ENCODE measurements at places on chromosomes 3 and 15.
A peak's percentile ranks its signal among the peaks of the same experiment; 100 is the strongest.

GRCh38 chr3:4900298-4900697 lies 78.9 kb upstream of the BHLHE40 start:
- no peak for DNase-seq

GRCh38 chr3:16449369-16449768 lies 64.1 kb downstream of the RFTN1 start:
- DNase-seq, result no peak

DNA sequence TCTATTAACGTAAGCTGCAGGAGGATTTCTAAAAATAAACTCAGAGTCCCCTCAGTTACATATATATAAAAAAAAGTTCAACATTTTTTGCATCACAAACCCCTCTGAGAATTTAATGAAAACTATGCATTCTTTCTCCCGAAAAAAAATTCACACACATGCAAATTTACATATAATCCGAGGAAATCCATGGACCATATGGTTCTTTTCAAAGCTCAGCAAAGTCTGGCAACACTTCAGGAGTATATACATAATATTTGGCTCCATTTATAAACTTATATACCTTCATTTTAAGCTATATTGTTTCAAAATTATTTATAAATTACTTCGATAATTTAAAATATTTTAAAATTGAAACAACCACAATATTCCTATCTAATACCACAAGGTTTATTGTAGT lies 140.7 kb upstream of the PLXND1 start:
- no peak for DNase-seq

- DNase-seq, result no peak
Measured at GRCh38 chr15:38130205-38130567, 122.5 kb upstream of the SPRED1 start.

GRCh38 chr15:52180851-52181450 lies 10.2 kb downstream of the GNB5 start:
- DNase-seq, result no peak

DNA sequence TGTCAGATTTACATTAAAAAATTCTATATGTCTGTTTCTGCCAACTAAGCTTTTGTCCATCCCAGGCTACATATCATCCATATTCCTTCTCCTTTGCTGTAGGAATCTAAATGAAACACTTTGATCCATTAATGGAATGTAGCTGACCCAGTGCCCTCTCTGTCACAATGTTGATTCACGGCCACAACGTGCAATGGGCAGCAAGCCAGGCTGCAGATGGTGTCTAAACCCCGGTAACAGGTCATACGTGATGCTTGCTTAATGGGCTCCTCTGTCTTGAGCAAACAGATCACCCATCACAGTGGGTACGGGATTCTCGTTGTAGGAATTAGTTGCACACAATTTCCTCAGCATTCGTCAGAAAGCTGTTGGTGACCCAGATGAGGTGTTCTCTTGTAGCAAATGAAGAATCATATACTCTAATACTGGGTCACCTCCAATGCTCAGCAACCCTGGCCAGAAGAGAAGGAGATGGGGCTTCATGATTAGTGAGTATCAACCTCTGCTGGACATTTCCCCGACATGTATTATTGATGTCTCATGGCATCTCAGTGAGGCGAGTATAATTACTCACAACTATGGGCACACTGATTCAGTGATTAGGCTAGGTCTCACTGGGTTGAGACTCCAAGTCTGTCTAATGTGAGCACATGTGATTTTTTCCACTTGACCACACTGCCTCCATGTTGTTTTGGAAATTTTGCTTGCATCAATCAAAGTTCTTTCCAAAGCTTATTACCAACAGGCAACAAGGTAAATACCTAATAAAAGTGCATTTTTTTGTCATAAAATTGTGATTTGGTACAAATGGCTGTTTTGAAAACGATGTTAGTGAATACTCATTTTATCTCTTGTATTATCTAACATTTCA lies 12.9 kb upstream of the DCBLD2 start:
- DNase-seq, result no peak

DNA sequence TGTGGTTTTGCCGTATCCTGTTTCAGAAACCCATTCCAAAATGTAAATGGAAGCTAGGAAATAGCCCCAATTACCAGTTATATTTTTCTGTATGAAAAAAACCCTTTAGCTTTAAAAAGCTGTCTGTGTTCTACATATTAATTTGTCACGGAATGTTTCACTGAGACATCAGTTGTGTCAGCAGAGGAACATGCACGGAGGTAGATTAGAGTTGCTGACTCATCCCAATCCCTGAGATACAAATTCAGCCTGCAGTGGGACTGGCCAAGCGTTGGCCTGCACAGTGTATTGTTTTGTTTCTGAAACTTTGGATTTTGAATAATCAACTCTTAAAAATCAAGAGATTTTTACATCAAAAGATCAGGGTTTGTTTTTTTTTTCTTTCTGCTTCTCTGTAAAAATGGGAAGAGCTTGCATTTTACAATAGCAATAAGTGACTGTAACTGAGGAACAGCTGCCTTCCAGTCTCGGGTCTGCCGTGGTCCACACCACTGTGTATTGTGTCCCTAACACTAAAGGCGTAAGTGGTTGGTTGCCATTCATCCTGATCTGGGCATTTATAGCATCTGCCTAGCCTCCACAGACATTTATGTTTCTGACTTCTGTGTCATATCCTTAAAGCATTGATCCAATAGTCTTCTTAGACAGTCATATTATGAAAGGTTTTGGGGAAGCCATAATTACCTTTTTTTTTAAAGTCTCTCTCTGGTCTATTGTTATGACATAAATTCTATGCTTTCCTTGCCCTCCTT lies 218.1 kb downstream of the ADAMTSL3 start:
- DNase-seq, result no peak

DNA sequence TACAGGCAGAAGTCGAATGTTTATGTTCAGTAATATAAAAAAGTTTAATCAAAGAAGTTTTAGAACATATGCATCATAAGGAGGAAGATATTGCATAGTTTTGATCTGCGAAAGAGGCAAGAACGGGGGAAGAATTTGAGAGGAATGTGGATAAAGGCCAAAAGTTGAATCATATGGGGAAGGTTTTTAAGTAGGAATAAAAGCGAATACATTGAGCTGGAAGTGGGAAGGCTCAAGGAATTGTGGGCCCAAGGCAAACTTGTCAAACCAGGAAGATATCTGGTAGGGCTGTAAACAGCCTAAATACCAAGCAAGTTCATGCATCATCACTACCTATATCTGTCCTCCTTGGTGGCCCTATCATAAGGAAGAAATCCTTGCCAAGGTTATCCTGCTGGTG lies 186.9 kb downstream of the MAGI1 start:
- no peak for DNase-seq

DNA sequence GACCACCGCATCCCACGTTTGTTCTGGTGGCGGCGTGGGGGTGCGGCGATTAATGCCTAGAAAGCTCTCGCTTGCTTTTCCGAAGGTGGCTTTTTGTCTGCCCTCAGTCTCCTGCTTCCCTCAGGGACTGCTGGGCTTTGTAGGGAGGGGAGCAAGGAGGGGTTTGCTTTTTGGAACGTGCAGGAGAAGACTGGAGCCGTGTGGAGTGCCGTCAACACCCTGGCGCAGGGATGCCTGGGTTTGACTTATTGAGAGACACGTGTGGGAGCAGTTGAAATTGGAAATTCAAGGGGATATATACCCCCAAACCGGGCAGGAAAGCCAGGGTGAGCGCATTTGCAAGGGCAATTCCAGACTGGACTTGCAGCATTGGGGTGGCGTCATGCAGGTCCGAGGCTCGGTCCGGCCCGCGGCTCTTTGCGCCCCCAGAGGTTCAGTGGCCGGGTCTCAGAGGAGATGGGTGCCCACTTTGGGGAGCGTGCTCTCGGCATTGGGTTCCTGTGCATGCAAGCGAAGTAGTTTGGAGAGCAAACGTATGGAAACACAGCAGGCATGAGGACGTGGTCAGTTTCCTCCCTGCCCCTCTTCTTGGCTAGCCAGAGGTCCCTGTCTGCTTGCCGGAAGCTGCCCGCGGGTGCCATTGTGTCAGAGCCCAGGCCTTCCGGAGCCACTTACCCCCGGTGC lies 2.1 kb downstream of the EPHB1 start:
- no peak for DNase-seq

GRCh38 chr15:75836959-75837334 lies 6.3 kb upstream of the UBE2Q2 start:
- peak; percentile 50 for DNase-seq

- DNase-seq, result no peak
Measured at GRCh38 chr3:64224826-64225610, at the start of gene PRICKLE2. PRICKLE2 (minus strand) TSS chr3:64225466; CDS start chr3:64198927, 26,539 bp downstream.

- DNase-seq, result no peak
Measured at GRCh38 chr3:123071146-123071545, 4.3 kb downstream of the PDIA5 start.

- no peak for DNase-seq
Measured at GRCh38 chr3:127534564-127534963, 56.0 kb downstream of the TPRA1 start.

- no peak for DNase-seq
Measured at GRCh38 chr3:177804646-177805045, 607.4 kb upstream of the TBL1XR1 start.

DNA sequence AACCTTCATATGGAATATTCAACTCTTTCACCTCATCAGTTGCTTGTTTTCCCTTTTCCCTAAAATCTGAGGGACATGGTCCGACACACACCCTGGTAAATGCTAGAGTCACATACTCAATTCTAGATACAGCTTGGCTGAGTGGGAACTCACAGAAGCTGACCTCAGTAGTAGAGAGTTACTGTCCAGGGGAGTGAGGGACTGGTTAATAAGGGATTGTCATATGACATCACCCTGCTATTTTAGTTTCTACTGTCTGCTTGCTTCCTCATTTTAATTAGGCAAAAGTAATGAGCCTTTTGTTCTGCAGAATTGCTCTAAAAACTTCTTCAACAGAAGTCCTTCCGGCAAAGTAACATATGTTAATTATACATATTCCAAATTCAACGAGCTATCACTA lies 244.5 kb downstream of the ZIC4 start:
- no peak for DNase-seq

DNA sequence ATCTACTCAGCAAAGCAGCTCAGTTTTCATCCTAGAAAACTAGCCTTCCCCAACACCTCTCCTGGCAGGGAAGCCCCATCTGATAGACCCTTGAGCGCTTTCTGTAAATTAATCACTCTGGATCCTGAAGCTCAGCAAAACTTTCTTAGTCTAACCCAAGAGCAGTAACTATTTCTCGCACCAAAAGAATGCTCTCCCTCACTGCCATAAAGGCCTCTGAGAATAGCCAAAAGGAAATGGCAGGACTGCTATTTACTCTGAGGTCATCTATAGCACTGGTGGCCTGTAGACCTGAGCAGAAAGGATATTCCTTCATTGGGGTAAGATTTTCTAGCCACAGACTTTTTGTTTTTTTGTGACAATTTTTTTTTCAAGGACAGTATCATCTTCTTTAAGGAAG lies 345.8 kb upstream of the ADAMTS9 start:
- no peak for DNase-seq

GRCh38 chr3:112391648-112392047 lies 58.7 kb downstream of the CD200 start:
- no peak for DNase-seq

DNA sequence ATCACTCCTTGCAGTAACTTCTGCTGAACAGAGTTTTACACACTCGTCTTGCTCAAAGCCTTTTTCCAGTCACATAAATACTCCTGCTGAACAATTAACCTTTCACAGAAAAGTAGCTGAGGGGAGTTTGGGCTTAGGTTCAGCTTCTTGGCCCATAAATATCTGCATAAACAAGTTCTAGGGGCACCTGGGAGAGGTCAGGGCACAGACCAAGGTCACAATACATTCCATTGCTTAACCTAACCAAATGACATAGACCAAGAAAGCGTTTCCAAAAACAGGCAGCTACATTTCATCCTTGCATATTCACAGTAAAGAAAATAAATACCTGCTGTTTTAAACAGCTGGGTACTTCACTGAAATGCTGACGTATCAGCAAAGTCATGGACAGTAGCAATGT lies 101.3 kb downstream of the THRB start:
- no peak for DNase-seq

DNA sequence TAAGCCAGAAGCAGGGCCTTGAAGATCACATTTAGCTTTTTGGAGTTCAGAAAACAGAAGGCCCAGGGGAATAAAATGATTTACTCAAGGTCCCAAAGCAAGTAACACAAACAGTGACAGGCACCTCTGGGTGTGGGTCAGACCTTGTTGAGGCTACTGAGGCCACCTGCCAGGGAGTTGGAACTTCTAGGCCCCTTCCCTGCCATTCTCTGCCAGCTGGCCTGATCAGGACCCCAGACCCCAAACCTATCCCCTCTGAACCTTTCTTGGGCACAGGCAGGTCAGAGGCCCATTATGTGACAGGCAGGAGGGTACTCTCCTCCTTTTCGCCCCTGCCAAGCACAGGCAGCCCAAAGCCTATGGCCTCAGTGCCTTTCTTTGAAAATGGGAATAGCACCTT lies 49.4 kb upstream of the ATP2B2 start:
- DNase-seq, result no peak

DNA sequence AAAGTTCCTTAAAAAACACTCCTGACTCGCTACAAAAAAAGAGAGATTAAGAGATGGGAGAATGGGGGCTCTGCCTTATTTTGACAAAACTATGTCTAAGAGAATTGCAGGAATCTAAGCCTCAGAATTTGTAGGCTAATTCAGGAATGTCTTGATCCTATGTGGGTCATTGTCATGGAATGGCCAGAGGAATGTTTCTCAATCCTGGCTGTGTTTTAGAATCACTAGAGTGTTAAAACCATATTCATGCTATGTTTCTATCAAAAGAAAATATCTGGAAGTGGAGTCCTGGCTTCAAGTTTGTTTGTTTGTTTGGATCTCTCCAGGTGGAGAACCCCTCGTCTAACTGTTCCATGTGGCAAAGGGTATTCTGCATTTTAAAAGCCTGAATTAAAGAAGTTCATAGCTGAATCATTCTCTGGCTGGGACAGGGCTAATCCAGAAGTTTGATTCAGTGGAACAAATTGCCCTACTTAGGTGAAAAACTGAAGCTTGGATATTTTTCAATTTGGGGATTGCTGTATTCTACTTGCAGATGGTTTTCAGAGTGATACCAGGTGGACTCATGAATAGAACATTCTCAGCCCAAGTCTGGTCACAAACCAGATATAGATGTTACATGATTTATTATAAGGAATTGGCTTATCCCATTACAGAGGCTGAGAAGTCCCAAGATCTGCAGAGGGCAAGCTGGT lies 28.2 kb downstream of the GJD2 start:
- DNase-seq, result no peak

DNA sequence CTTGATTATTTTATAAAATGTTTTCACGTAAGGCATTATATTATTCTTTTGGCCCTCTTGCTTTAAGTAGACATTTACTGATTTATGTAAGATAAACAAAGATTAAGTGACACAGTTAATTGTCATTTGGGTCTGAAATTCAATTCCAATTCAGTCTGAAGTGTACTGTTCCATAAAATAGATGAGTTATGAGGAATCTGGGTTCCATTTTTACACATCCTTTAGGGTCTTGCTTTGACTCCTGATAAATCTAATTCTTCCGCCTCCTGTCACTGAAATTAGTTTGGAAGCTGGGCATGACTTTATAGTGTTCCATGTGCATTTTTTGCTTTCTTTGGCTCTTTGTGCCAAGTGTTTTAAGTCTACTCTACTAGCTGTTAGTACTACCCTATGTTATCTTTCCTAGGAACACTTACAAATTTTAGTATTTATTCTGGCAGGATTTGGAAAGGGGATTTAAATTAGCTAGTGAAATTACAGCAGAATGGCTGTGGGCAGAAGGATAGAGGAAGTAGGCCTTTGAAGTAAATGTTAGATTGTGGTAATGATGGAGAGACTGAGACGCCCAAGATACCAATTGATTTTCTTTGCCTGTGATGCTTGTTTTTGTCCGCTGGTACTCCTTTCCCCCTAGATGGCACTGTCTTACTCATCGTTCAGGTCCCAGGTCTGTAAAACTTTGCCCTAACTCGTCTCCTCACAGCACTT lies 14.3 kb downstream of the ARL8B start:
- peak; percentile 21 for DNase-seq
